ENCODE measurements at places on chromosomes 1 and 21. TPM values are rescaled to one million over a fixed set of nuclear protein-coding genes. Genes with fewer than 3 reads are reported as not detected.

GRCh38 chr1:102861247-102861646, 247.1 kb downstream of the COL11A1 start:
- no peaks in the 10 kb centered on the region for H3K36me3 ChIP-seq
- H3K27ac ChIP-seq: no peak overlapping the region
- no peak overlapping the region for H3K4me3 ChIP-seq
- no peaks in the 10 kb centered on the region for H3K4me1 ChIP-seq
- no peak for DNase-seq
- no peaks in the 10 kb centered on the region for H3K27me3 ChIP-seq

ANGPTL3 gene
- total RNA-seq: not detected

HSD11B1 gene
- 3.6 TPM for total RNA-seq

CFHR2 gene
- not detected for total RNA-seq

- DNase-seq: no peak
- peaks cover 11% of the 10 kb centered on the region for H3K4me1 ChIP-seq
- no peaks in the 10 kb centered on the region for H3K27me3 ChIP-seq
- H3K27ac ChIP-seq: no peak overlapping the region
- H3K4me3 ChIP-seq: no peak overlapping the region
- peaks cover 2% of the 10 kb centered on the region for H3K36me3 ChIP-seq
Observed at GRCh38 chr1:54857141-54857540, 29.9 kb downstream of the DHCR24 start.

DNA sequence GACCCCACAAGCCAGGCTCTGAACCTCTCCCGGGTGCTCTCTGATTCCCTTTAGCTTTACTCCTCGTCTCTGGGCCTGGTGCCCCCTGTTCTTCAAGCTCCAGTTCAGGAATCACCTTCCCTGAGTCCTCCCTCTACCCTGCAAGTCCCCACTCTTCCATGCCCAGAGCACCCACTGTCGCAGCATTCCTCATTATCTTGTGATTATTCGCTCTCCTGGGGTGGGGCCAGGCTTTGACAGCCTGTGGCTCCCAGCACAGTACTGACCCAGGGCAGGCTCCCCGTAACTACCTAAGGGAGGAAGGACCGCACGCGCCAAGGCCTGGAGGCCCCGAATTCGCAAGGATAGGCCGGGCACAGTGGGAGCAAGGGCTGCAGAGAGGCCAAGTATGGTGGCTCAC, 734 bp upstream of the C1orf210 start:
- peak overlapping the region; percentile 65 for H3K27ac ChIP-seq
- no peaks in the 10 kb centered on the region for H3K36me3 ChIP-seq
- H3K27me3 ChIP-seq: no peaks in the 10 kb centered on the region
- peaks cover 46% of the 10 kb centered on the region for H3K4me1 ChIP-seq
- no peak overlapping the region for H3K4me3 ChIP-seq

CLCA1 gene
- total RNA-seq: not detected

GRCh38 chr21:44848821-44849521, 24.5 kb downstream of the PTTG1IP start:
- H3K4me3 ChIP-seq: no peak overlapping the region
- no peaks in the 10 kb centered on the region for H3K36me3 ChIP-seq
- H3K27me3 ChIP-seq: peaks cover 3% of the 10 kb centered on the region
- DNase-seq: no peak

- no peaks in the 10 kb centered on the region for H3K27me3 ChIP-seq
- H3K4me3 ChIP-seq: no peak overlapping the region
- H3K4me1 ChIP-seq: no peaks in the 10 kb centered on the region
- DNase-seq: no peak
- H3K27ac ChIP-seq: no peak overlapping the region
- H3K36me3 ChIP-seq: no peaks in the 10 kb centered on the region
Observed at GRCh38 chr1:58333511-58333910, 213.0 kb downstream of the OMA1 start.

DNA sequence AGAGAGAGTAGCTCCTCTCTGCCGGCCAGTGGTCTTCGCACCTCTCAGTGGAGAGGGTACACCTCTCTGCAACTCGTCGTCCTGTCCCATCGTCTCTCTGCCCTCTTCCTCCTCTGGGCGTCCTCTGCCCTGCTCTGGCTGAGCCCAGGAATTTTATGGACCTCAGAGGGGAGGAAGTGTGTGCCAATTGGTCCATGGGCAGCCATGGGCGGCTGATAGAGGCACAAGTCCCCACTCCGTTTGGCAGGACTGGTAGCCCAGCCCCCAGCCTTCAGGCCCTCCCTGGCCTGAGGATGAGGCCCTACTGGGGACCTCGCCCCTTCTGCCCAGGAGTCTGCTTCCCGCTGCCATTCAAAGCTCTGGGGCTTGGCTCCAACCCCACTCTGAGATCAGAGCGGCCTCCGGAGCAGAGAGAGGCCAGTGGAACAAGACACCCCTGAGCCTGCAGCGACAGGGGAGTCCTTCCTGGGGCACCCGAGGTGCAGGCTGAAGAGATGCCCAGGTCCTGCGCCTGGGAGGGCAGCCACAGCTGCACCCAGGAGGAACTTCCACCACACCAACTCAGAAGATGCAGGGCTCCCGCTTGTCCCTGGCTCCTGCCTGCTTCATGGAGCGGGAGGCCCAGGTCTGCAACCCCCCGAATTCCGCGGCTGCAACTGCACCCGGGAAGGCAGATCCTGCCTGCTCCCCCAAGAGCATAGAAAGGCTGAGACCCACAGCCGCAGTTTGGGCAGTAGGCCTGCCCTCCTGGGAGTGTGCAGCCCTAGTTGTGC, 659.9 kb downstream of the KCNT2 start:
- H3K27ac ChIP-seq: no peak overlapping the region
- H3K27me3 ChIP-seq: no peaks in the 10 kb centered on the region
- no peak for DNase-seq
- H3K4me1 ChIP-seq: no peaks in the 10 kb centered on the region
- H3K4me3 ChIP-seq: no peak overlapping the region
- H3K36me3 ChIP-seq: no peaks in the 10 kb centered on the region

DNA sequence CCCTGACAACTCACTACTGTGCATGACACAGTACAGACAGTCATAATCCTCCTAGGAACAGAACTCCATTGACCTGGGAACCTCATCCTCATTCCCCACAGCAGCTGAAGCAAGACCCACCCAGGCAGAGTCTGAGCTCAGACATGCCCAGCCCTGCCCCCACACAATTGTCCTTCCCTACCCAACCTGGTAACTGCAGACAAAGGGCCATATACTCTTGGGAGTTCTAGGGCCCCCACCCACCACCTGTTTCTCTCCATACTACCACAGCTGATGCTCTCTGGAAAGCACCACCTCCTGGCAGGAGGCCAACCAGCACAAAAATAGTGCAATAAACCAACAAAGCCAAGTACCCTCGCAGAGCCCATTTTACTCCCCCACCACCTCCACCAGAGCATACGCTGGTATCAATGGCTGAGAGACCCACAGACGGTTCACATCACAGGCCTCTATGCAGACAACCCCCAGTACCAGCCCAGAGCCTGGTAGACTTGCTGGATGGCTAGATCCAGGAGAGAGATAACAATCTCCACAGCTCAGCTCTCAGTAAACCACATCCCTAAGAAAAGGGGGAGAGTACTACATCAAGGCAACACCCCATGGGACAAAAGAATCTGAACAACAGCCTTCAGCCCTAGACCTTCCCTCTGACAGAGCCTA, 159.7 kb upstream of the CXADR start:
- H3K36me3 ChIP-seq: no peaks in the 10 kb centered on the region
- H3K27ac ChIP-seq: no peak overlapping the region
- no peaks in the 10 kb centered on the region for H3K4me1 ChIP-seq

GRCh38 chr1:19410393-19410792, 74.9 kb downstream of the CAPZB start:
- H3K27me3 ChIP-seq: no peaks in the 10 kb centered on the region
- no peak overlapping the region for H3K27ac ChIP-seq
- H3K4me3 ChIP-seq: no peak overlapping the region
- no peaks in the 10 kb centered on the region for H3K36me3 ChIP-seq

DNA sequence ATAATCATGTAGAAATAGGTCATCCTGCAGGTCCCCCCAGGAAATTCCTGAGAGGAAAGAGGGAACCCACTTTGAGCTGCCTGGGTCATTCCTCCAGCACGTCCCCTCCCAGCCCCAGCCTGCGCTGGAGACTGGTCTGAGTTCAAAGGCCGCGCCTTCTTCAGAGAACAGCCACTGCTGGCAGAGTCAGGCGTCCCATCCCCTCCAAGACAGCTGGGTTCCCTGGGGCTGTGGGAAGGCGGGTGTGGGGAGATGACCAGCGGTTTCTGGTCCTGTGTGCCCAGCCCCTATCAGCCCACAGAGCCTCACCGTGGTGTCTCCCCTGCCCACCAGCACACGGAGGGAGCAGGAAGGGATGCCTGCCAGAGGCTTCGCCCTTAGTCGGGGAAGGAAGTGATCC, 18.0 kb upstream of the TRAPPC10 start:
- no peaks in the 10 kb centered on the region for H3K27me3 ChIP-seq
- no peak overlapping the region for H3K4me3 ChIP-seq
- no peaks in the 10 kb centered on the region for H3K4me1 ChIP-seq
- no peak for DNase-seq
- no peak overlapping the region for H3K27ac ChIP-seq

DNA sequence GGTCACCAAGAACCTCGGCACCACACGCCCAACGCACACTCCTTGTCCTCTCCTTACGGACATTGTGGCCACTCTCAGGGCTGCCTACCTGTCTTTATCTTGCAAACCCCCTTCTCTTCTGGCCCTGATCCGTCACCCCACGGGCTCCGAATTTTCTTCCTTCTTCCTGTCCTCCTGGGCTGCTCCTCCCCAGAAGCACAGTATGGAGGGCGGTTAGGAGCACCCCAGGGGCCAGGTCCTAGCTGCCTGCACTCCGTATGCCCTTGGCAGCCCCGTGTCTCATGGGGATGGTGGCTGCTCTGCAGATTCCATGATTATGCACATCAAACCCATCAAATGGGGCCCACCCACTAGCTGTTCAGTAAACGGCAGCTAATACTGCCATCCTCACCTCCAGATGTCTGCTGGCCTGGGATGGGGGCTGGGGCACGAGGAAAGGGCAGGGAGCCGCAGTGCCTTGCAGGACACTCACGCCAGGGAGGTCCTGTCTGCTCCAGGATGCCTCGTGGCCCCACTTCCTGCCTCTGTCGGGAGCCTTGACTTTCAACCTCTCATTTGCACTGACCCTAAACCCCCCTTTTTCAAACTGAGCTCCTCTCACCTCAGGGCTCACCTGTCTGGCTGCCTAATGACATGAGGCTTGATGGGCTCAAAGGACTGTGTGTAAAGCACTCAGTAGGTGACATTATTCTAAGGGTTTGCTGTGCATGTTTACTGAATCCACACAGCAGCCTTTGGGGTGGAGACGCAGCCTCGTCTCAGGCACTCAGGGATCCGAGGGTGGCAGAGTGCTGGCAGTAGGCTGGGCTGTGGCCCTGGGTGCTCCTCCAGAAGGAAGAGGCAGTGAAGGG, 4.4 kb downstream of the TTC34 start:
- no peak overlapping the region for H3K27ac ChIP-seq
- H3K36me3 ChIP-seq: no peaks in the 10 kb centered on the region
- no peaks in the 10 kb centered on the region for H3K4me1 ChIP-seq
- no peaks in the 10 kb centered on the region for H3K27me3 ChIP-seq

DNA sequence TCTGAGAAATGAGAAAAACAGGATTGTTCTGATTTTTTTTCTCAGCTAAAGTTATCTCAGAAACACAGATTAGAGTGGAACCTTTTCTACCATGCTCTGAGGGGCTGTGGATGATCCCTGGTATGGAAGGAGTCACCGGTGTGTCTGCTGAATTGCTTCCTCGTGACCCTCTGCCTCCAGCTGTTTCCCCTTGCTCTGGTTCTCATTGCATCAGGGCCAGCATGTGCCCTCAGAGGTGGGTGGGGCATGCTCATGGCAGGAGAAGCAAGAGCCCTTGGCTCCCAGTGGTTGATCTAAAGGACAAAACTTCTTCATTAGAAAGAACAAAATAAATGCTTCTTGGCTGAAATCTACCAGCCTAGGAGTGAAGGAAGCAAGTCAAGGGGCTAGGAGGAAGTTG, 183.2 kb upstream of the HMCN1 start:
- H3K4me1 ChIP-seq: peaks cover 8% of the 10 kb centered on the region
- DNase-seq: peak; percentile 54
- H3K36me3 ChIP-seq: no peaks in the 10 kb centered on the region
- no peaks in the 10 kb centered on the region for H3K27me3 ChIP-seq

VSIG8 gene
- not detected for total RNA-seq

GRCh38 chr1:112317140-112317539, 78.9 kb upstream of the CTTNBP2NL start:
- DNase-seq: no peak
- H3K4me3 ChIP-seq: no peak overlapping the region
- H3K27me3 ChIP-seq: no peaks in the 10 kb centered on the region
- no peaks in the 10 kb centered on the region for H3K4me1 ChIP-seq

DNA sequence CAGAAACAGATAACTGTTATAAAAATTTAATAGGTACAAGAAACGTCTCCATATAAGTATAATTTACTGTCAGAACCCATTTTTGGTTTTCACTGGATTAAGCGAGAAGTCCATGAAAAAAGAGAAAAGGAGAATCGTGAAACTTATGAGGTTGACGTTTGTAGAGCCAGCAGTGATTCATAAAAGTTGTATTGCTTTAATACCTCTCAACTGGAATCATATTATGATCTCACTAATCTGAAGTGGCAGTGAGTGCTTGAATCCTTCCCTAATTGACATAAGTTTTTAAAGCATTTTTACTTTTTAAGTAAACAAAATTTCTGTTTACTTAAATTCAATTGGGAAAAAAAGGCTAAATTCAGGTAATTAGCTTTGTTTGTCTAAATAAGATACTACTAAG, 315.3 kb downstream of the TPR start:
- H3K4me3 ChIP-seq: no peak overlapping the region
- H3K27ac ChIP-seq: no peak overlapping the region
- no peaks in the 10 kb centered on the region for H3K36me3 ChIP-seq
- no peak for DNase-seq
- H3K27me3 ChIP-seq: no peaks in the 10 kb centered on the region
- peaks cover 12% of the 10 kb centered on the region for H3K4me1 ChIP-seq

Data from body of pancreas (tissue), 4 donors.